ENCODE measurements at places on chromosomes 16 and 17. TPM values are rescaled to one million over a fixed set of nuclear protein-coding genes. Genes with fewer than 3 reads are reported as not detected.

DNA sequence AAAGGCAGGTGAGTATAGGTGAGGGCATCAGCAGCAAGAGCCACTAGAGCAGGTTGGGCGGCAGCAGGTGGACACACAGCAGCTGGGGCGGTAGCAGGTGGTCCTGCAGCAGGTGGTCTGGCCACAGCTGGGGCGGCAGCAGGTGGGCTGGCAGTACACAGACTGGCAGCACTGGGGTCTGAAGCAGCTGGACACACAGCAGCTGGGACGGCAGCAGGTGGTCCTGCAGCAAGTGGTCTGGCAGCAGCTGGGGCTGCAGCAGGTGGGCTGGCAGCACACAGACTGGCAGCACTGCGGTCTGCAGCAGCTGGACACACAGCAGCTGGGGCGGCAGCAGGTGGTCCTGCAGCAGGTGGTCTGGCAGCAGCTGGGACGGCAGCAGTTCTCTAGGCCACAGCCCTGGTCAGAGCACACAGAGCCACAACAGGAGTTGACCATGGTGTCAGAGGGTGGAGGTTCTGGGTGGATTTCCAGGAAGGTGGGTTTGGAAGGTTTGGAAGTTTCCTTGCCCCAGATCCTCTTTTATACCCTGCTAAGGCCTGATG, at the start of gene KRTAP4-2:
Gene KRTAP4-2 (minus strand): TSS at position 495 of the 545 bp plus-strand sequence. CDS start 57 bp downstream, at position 438.
- H3K36me3 ChIP-seq = no peaks in the 10 kb centered on the region
- no peak within 1 kb of the TSS for H3K27ac ChIP-seq
- no peak for DNase-seq
- no peaks in the 10 kb centered on the region for H3K27me3 ChIP-seq
- H3K4me1 ChIP-seq = no peaks in the 10 kb centered on the region

NEUROD2 gene
- total RNA-seq = not detected

DNA sequence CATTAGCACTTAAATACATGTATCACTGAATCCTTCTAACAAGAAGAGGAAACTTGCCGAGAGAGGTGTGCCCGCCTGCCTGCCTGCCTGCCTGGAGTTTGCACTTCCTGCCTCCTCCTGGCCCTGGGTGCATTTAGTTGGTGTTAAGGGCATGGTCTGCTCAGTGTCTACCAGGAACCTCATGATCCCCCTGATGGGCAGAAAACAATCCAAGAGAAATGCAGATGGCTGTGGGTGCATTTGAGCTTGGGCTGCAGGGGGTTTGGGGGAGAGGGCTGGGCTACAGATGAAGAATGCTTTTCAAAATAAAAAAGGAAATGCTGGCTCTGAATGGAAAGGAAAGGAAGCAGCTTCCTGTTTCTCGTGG, 10.1 kb downstream of the KSR1 start:
- H3K4me3 ChIP-seq = peak overlapping the region; percentile 28
- H3K27ac ChIP-seq = no peak overlapping the region
- H3K27me3 ChIP-seq = no peaks in the 10 kb centered on the region
- no peak for DNase-seq
- H3K4me1 ChIP-seq = peaks cover 45% of the 10 kb centered on the region
- H3K36me3 ChIP-seq = no peaks in the 10 kb centered on the region

DNA sequence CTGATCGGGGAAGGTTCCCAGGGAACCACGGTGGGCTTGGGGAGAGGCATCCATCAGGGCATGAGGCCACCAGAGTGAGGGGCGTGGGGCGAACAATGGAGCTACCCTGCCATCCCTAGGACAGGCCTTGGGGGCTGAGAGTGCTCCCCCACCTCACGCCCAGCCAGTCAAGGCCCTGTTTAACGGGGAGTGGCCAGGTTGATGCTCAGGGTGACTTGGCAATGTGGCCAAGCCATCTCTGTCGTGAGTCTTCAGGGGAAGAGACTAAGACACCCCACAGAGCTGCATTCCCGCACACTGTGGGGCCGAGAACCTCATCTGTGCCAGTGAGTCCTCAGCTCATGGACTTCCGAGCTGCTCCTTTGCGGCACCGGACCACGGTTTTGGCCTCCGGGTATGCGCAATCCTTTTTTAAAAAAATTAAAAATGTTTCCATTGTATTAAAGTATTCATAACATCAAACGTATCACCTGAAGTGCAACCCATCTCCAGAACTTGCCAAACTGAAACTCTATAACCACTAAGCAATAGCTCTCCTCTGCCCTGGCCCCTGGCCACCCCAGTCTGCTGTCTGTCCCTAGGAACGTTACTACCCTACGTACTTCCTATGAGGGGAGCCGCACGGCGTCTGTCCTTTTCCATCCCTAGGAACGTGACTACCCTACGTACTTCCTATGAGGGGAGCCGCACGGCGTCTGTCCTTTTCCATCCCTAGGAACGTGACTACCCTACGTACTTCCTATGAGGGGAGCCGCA, 71.8 kb upstream of the DOC2B start:
- H3K27ac ChIP-seq = no peak overlapping the region
- DNase-seq = no peak
- no peak overlapping the region for H3K4me3 ChIP-seq
- H3K4me1 ChIP-seq = no peaks in the 10 kb centered on the region
- H3K36me3 ChIP-seq = no peaks in the 10 kb centered on the region
- no peaks in the 10 kb centered on the region for H3K27me3 ChIP-seq

GRCh38 chr16:87077750-87078127, 239.5 kb downstream of the C16orf95 start:
- H3K36me3 ChIP-seq = no peaks in the 10 kb centered on the region
- H3K4me3 ChIP-seq = no peak overlapping the region

DNA sequence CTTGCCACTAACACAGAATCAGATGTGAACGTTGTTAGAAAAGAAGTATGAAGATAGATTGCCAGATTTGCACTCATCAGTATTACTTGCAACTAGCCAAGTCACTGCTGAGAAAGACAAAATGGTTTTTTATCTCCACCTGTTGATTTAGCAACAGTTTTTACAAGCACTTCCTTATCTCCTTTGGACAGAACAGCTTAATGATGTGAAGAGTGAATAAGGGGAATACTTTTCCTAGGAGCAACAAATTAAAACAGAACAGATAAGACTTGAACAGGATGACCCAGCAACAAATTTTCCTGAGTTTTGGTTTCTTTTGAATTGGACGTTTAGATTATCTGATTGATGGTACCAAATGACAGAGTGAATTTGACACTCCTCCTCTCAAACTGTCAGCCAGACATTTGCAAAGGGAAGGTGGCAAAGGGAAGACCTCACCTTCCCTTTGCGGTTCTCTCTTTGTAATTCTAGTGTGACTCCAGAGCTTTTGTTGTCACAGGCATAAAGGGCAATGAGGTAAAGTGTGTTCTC, 130.6 kb downstream of the NLK start:
- H3K27ac ChIP-seq = no peak overlapping the region
- H3K27me3 ChIP-seq = no peaks in the 10 kb centered on the region
- no peak for DNase-seq
- H3K4me3 ChIP-seq = no peak overlapping the region
- H3K4me1 ChIP-seq = peaks cover 8% of the 10 kb centered on the region
- peaks cover 11% of the 10 kb centered on the region for H3K36me3 ChIP-seq

- H3K27me3 ChIP-seq = no peaks in the 10 kb centered on the region
- no peak for DNase-seq
- H3K27ac ChIP-seq = no peak overlapping the region
- no peak overlapping the region for H3K4me3 ChIP-seq
- no peaks in the 10 kb centered on the region for H3K36me3 ChIP-seq
Observed at GRCh38 chr16:57551057-57551456, 8.6 kb downstream of the ADGRG5 start.

DNA sequence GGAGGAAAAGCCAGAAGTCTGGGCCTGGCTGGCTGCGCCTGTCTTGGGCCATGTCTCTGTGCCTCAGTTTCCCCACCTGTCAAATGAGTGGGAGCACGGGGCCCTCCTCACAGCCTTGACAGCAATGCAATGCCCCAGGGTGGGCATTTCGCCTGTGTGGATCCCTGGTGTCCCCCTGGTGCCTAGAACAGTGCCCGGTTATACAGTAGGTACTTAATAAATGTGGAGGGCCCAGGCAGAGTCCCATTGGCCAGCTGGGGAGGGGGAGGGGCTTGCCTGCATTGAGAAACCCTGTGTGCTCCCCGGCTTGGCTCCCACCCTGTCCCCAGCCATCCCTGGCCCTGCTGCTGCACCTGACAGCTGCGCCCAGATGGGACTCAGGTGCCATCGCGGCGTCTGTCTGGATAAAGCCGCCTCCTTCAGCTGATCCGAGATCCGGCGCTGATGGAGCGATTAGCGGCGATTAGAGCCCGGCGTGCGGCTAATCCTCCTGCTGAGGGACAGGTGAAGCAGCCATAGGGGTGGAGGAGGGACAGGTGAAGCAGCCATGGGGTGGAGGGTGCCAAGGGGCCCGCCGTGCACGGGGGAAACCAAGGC, 12.4 kb downstream of the ZFPM1 start:
- H3K27ac ChIP-seq = peak overlapping the region; percentile 39
- no peak for DNase-seq
- no peak overlapping the region for H3K4me3 ChIP-seq
- no peaks in the 10 kb centered on the region for H3K27me3 ChIP-seq
- H3K4me1 ChIP-seq = peaks cover 90% of the 10 kb centered on the region

DNA sequence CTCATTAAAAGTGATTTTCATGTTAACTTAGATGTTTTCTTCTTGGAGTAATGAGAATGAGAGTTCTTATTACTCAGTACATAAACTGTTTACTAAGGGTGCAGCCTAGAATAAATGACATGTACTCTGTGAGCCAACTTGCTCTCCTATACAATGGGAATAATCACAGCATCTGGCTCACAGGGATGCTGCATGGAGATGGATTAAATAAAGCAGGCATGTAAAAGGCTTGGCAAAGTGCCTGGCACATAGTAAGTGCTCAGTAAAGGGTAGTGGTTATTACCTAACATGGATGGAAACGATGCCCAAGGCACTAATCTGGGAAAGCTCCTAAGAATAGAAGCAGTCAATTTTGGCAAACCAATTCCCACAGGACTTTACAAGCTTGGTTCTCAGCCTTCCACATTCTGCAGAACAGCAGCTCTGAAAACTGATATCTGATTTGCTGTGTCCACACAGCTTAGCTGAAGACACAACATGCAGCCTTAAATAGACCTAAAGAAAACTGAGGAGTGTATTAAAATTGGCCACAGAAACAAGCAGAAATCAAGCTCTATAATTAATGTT, 176.1 kb downstream of the ABCC12 start:
- H3K4me1 ChIP-seq = no peaks in the 10 kb centered on the region
- no peak overlapping the region for H3K27ac ChIP-seq
- H3K36me3 ChIP-seq = no peaks in the 10 kb centered on the region
- no peak for DNase-seq
- no peaks in the 10 kb centered on the region for H3K27me3 ChIP-seq

SCGB1C2 gene
- total RNA-seq = not detected

DNA sequence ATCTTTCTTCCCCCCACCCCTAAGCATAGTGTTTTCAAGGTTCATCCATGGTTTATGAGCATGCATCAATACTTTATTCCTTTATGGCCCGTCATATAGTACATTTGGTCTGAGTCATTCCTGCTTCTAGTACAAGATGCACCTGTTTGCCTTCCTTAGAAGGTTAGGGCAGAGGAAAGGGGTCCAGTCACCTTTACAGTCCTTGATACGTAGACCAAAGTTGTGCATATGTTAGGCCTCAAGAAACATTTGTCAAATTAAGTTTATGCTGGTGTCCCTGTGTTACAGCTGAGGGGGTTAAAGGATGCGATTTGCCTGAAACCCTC, 1.4 kb downstream of the CYB5D2 start:
- peaks cover 43% of the 10 kb centered on the region for H3K4me1 ChIP-seq
- H3K27ac ChIP-seq = peak overlapping the region; percentile 100

TRAF7 gene
- total RNA-seq = 41.9 TPM

ASPHD1 gene
- not detected for total RNA-seq

DNA sequence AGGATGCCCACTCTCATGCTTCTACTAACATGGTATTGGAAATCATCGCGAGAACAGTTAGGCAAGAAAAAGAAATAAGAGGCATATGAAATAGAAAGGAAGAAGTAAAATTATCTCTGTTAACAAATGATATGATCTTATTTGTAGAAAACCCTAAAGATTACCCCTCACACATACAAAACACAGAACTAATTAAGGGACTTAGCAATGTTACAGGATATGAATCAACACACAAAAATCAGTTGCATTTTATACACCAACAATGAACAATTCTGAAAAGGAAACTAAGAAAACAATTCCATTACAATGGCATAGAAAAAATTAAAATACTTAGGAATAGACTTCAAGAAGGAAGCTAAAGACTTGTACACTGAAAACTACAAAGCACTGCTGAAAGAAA, 2.7 kb upstream of the CAPNS2 start:
- no peaks in the 10 kb centered on the region for H3K27me3 ChIP-seq
- DNase-seq = no peak
- no peak overlapping the region for H3K27ac ChIP-seq
- no peaks in the 10 kb centered on the region for H3K36me3 ChIP-seq

DNA sequence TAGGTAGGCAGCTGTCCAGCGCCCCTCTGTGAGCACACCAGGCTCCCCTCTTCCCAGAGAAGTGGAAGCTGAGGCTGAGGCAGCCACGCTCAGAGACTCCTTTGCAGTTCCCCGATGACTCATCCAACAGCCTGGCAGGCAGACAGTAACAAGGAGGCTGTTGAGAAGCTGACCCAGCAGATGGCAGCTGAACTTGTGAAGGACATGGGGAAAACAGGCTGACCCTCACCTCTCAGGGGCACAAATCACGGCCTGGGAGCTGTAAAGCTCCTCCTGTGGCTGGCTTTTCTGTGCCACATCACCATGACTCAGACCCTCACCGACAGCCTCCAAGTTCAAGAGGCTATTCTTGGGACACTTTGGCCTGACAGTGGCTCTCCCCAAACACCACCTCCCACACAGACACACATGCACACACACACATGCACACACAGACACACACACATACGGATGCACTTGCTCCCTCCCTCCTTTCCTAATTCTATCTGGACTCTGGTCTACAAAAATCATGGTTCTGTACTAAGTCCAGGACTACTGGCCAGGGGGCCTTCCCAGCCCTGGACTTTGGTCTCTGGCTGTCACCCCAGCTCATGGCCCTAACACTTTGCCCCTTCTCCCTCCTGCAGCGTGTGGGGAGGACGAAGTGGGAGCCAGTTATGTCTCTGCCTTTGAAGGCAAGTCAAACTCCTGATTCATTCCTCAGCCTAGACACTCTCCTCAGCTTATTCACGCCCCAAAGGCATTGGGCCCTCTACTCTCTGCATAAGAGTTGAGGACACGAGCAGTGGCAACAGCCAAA, 23.2 kb downstream of the MAP3K14 start:
- H3K4me3 ChIP-seq = no peak overlapping the region
- no peak for DNase-seq
- peaks cover 64% of the 10 kb centered on the region for H3K4me1 ChIP-seq
- peaks cover 26% of the 10 kb centered on the region for H3K36me3 ChIP-seq
- no peak overlapping the region for H3K27ac ChIP-seq

- DNase-seq = no peak
- H3K36me3 ChIP-seq = peaks cover 36% of the 10 kb centered on the region
- no peak overlapping the region for H3K4me3 ChIP-seq
- H3K4me1 ChIP-seq = no peaks in the 10 kb centered on the region
Observed at GRCh38 chr16:50228364-50228868, 37.9 kb upstream of the ADCY7 start.

GRCh38 chr16:31476303-31477219, 4.6 kb downstream of the TGFB1I1 start:
- H3K4me1 ChIP-seq = peaks cover 24% of the 10 kb centered on the region
- H3K36me3 ChIP-seq = no peaks in the 10 kb centered on the region
- DNase-seq = peak; percentile 70
- H3K27me3 ChIP-seq = no peaks in the 10 kb centered on the region
- peak overlapping the region; percentile 59 for H3K4me3 ChIP-seq
- H3K27ac ChIP-seq = peak overlapping the region; percentile 26

All from CD4-positive, alpha-beta memory T cell (primary cell).